Mesenteric fat pad (tissue), 1 donor: ENCODE measurements at places on chromosomes 11 and 22. TPM values are rescaled to one million over a fixed set of nuclear protein-coding genes. Genes with fewer than 3 reads are reported as not detected.

ADSL gene
- 55.1 TPM for total RNA-seq

CEP126 gene
- total RNA-seq: 6.5 TPM

DNA sequence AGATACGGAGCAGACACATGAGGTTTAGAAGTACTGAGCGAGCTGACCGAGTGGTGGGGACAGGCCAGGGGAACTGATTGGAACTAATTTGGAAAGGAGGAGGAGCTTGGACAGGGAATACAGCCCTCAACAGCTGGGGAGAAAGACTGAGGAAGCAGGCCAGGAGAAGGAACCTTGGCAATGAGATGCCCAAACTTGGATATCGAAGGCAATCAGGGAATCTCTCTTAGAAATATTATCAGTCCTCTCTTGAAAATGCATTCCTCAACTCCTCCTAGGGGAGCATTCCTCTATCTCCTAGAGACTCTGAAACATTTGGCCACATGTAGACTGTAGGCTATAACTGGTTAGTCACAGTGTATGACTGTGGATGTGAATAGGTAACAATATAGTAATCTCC is 284.6 kb downstream of the GUCY1A2 start:
- no peak for DNase-seq

GRCh38 chr22:21690401-21690801 is 24.6 kb downstream of the PPIL2 start:
- no peak for DNase-seq

RASSF7 gene
- 2.0 TPM for total RNA-seq
